ENCODE measurements at places on chromosomes 11 and 22.

GRCh38 chr11:27159335-27159679, 118.7 kb downstream of the BBOX1 start:
- no peak for DNase-seq

DNA sequence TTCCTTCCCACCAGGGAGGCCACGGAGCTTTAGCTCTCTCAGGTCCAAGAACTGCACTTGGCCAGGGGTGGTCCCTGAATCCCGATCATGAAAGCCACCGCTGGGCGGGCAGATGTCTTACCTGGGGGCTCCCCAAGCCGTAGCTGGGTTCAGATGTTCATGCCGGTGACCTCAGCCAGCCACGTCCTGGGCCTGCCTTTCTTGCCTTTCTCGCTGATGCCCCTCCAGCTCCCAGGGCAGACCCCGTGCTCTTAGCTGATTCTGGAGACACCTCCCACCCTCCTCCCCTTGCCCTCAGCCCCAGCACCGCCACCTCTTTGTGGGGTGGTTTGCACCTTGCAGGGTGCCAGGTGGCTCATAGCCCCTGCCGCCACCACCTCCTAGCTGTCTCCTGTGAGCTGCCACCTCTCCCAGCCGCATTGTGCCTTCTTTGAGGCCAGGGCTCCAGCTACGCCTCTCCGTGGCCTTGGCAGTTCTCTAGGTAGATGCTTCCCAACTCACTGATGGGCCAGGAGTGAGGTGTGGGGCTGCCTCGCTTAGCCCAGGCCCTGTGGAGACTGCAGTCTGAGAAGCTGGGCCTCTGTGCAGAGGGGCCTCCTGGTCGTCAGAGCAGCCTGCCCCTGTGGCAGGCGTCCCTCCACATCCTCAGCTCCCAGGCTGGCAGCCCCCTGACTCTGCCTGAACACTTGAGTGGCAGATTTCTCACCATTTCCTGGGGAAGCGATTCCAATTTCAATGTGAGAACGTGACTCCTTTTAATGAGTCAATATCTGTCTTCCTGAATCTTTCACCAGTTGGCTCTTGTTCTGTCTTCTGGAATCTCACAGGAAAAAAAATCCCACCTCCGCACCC, 97.6 kb upstream of the B3GAT1 start:
- no peak for DNase-seq

GRCh38 chr22:28903080-28903479, 19.7 kb downstream of the ZNRF3 start:
- DNase-seq: no peak

GRCh38 chr11:9852465-9852864, 188.6 kb downstream of the SWAP70 start:
- DNase-seq: no peak

- peak; percentile 96 for DNase-seq
These were observed at the start of gene FHIP1B for GRCh38 chr11:6234387-6235107. FHIP1B (minus strand) TSS chr11:6234636; CDS start chr11:6224516, 10,120 bp downstream.

GRCh38 chr11:59197991-59198390, 14.7 kb downstream of the MPEG1 start:
- DNase-seq: no peak

DNA sequence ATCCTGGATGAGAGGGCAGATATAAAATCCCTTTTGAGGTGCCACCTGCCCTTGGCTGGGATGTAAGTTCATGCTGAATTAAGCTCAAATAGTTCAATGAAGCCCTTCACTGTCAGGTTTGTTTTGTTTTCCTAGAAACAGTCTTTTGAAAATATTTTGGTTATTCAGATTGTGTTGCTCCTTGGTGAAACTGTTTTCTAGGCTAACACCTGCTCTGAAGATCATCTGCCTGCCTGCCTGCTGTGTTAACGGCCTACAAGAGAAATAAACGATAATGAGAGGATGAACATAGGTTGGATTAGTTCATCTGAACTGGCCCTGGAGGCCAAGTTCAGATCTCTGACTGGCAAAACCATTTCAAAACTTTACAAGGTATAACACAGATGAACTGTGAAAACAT, 67.4 kb downstream of the ZBTB44 start:
- no peak for DNase-seq

DNA sequence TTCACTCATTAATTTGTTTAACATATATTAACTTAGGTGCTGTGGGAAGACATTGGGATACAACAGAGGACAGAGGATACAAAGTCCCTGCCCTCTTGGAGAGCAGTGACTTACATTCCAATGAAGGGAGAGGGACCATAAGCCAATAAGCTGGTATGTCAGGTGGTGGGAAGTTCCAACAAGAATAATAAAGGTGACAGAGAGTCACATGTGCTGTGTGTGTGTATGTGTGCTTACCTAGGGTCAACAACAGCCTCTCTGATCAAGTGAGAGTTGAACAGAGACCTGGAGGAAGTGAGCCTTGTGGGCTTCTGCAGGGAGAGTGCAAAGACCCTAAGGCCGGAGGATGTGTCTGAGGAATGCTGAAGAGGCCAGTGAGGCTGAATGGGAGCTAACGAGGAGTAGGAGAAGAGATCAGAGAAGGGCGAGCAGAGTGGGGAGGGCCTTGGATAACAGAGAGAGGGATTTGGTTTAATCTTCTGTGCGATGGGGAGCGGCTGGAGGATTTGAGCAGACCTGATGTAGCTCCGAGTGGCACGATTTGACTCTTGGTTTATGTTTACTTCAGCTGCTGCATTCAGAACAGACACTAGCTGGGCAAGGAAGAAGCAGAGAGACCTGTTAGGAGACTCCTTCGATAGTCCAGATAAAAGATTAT, 35.3 kb downstream of the MAP6 start:
- DNase-seq: no peak

DNA sequence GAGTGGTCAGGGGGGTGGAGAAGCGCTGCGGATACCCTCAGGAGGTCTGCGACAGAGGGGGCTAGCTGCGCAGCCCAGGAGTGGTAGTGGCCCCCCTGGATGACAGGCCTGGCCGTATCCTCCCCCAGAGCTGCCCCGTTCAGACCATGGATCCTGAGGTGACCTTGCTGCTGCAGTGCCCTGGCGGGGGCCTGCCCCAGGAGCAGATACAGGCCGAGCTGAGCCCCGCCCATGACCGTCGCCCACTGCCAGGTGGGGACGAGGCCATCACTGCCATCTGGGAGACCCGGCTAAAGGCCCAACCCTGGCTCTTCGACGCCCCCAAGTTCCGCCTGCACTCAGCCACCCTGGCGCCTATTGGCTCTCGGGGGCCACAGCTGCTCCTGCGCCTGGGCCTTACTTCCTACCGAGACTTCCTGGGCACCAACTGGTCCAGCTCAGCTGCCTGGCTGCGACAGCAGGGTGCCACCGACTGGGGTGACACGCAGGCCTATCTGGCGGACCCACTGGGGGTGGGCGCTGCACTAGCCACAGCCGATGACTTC, 505 bp downstream of the NUDT22 start:
- DNase-seq: no peak

DNA sequence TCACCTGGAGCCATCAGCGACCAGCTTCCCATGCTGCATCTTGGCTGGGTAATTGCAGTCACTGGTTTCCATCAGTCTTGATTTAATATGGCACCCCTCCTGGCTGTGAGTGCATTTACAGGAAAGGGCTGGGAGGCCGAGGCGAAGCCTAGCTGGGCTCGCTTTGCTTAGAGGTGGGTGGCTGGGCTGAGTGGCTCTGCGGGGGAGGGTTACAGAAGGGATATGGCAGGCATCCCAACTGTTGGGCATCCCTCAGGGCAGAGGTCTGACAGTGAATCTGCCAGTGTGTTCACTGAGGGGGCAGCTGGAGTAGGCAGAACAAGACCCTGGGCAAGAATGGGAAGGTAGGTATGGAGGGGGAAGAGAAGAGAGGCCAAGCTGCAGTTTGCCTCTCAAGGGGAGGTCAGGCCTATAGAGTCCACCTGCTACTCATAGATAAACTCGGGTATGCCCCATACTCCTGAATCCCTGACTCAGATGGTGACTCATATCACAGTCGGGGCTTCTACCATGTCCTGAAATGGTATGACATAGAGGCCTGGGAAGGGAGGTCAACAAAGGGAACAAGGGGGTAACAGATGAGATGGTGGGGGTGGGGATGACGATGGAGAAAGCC, 77.5 kb upstream of the PHOX2A start:
- no peak for DNase-seq

- DNase-seq: peak; percentile 37
These were observed 24.4 kb downstream of the P2RY2 start for GRCh38 chr11:73242251-73243092.

Measured in activated CD4-positive, alpha-beta T cell treated with anti-CD3 and anti-CD28 coated beads, Interleukin-2, amount 50 U/mL, for 24 hours (primary cell).